Choroid plexus epithelial cell (primary cell): ENCODE measurements at places on chromosomes 6 and 20.

- no peak for DNase-seq
Observed at GRCh38 chr20:51490635-51491034, 51.9 kb downstream of the NFATC2 start.

GRCh38 chr20:33475381-33476152 is 14.3 kb upstream of the CBFA2T2 start:
- no peak for DNase-seq

DNA sequence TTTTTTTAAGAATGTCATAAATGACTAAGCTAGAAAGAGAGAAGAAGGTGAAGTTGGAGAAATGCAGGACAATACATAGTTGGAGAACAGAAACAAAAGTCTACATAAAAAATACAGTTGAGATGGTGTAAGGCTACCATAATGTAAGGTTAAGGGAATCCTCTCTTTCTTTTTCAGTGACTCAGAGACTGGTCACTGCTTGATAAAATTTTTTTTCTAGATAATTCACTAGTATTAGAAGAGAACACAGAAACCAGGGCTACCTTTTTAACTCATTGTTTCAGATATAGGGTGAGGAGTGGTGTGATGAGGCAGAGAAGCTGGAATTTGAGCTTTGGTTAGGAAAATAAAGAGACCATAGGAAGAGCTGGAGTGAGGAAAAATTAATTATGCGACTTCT is 18.2 kb upstream of the EDN1 start:
- DNase-seq, result no peak

- peak; percentile 56 for DNase-seq
Observed at GRCh38 chr20:5729348-5729747, 20.9 kb upstream of the SHLD1 start.

DNA sequence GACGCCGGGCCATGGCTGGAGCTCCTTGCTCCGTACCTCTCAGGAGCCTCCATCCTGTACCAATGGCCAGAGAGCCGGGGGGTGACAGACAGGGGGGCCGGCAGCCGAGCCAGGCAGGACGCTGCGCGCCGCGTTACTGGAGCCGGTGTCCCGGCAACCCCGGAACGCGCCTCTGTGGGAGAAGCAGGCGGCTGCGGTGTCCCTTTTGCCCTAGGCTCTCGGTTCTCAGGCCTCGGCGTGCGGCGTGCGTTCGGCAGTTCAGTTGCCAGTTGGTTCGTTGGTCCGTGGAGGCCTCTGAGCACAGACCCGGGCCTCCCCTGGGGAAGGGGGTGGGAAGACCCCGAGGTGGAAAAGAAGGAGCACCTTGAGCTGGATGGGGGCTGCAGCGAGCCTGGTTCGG is at the start of gene SPATS1:
SPATS1 (plus strand) TSS at position 162 of the 400 bp plus-strand sequence. CDS start 446 bp downstream, outside the sequence.
- peak; percentile 2 for DNase-seq

DNA sequence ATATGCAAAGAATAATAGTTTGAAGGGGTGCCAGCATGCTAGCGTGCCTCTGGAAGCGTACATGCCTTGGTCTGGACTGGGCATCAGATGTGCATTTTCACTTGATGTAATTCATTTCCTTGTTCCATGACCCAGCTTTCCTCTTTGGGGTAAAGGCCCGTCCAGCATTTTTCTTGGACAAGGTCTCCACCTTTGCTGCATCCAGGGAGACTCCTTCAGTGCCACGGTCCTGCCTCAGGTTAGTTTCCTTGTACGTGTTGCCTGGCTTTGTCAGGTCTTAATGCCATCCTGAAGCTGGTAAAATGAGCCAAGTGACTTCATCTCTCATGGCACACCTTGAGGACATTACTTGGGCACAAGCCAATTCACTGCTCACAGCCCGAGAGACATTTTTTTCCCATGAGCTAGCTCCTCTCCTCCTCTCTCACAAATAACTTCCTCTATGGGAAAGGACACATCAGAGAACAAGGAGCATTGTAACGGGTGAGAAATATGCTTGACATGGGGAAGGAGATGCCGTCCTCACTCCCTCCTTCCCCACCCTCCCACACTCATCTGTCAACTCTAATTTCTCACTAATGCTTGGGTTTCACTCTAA is 23.9 kb downstream of the EDN1 start:
- peak; percentile 38 for DNase-seq

GRCh38 chr6:25498505-25498904 is 153.5 kb upstream of the SCGN start:
- no peak for DNase-seq

- no peak for DNase-seq
Observed at GRCh38 chr20:20606050-20606449, 106.4 kb downstream of the RALGAPA2 start.

DNA sequence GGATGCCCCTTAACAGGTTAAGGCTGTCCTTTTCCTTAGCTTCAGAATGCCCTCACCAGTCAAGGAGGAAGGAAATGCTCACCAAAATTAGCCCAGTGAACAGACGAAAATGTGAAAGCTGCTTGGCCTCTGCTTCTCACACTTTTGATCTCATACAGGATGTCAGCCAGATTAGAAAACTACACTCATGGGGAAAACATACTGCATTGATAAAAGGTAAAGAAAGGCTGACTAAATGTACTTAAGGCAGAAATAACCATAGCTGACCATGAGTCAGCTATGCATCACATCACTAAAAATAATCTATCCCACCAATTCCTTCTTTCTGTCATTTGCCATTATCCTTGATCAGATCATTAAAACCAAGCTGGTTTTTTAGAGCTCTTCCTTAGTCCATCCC is 198.4 kb upstream of the TENT5A start:
- DNase-seq, result peak; percentile 29

- no peak for DNase-seq
Observed at GRCh38 chr20:55057779-55058415, 582.5 kb downstream of the DOK5 start.

DNA sequence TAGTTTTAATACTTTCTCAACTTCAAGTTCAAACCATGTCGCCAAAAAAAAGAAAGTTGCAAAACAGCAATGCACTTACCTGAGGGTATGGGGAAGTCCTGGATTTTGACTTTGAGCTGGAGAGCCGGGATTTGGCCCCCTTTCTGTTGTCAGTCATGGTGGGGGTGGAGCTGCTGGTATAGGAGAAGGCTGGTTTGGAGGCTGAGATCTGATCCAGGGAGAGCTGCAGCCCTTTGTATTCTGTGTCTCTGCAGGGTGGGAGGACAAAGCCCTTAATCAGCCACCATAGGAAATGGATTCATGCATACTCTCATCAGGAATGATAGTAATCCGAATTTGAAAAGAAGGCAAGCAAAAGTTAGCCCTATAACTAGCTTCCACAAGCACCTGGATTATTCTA is 44.0 kb downstream of the SIM1 start:
- no peak for DNase-seq

DNA sequence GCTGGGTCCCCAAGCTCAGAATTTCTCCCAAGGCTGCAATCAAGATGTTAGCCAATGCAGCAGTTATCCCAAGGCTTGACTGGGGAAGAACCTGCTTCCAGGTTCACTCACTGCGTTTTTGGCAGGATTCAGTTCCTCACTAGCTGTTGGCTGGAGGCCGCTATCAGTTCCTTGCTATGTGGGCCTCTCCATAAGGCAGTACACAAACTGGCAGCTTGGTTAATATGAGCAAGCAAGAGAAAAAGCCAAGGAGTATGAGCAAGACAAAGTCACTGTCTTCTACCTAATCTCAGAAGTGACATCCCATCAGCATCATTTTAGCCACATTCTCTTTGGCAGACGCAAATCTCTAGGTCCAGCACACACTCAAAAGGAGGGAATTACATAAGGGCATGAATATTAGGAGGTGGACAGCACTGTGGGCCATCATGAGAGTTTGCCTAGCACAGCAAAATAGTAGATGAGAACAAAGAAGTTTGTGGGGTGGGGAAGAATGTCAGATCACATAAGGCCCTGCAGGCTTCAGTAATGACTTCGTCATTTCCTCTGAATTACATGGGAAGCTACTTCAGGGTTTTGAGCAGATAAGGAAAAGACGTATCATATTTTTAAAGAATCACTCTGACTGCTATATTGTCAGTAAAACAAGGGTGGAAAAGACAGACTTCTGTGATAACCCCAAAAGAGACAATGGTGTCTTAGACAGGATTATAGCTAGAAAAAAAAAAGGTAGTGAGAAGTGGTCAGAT is 25.5 kb downstream of the LMBRD1 start:
- peak; percentile 15 for DNase-seq

DNA sequence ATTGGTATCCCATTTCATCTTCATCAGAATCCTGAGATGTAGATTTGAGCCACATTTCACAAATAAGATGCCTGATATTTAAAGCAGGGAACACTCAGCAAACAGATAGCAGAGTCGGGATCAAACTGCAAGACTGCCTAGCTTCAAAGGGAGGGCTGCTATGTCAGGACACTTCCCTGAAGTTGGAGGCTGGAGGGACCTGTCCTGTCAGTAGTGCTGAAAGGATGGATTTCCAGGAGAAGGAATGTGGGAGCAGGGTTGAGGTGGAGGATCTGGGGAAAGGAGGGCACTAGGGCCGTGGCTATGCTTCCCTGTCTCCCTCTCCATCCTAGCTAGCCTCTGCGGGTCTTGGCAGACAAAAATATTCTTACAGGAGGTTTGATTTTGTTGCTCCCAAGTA is 32.2 kb downstream of the COX4I2 start:
- no peak for DNase-seq

DNA sequence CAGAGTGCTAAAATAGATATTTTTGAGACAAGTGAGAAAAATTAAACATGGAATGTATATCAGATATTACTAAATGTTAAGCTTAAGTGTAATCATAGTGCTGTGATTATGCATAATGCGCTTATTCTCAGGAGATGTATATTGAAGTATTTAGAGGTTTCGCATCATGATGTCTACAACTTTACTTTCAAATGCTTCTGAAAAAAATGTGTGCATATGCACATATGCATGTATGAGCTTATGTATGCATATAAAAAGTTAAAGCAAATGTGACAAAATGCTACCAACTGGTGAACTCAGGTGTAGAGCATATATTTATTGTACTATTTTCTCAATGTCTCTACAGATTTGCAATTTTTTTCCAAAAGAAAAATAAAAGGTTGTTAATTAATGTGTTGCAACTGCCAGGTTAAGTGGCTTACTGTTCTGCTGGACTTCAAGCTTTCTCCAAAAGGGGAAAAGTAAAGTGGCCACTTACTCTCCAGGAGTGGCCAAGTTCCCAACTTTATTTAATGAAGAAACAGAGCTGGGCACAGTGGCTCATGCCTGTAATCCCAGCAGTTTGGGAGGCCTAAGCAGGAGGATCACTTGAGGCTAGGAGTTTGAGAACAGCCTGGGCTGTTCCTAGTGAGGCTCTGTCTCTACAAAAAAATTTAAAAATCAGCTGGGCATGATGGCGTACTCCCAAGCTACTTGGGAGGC is 48.9 kb downstream of the B4GALT5 start:
- DNase-seq, result no peak

GRCh38 chr6:21996425-21997118 is 300.3 kb downstream of the PRL start:
- DNase-seq, result no peak

DNA sequence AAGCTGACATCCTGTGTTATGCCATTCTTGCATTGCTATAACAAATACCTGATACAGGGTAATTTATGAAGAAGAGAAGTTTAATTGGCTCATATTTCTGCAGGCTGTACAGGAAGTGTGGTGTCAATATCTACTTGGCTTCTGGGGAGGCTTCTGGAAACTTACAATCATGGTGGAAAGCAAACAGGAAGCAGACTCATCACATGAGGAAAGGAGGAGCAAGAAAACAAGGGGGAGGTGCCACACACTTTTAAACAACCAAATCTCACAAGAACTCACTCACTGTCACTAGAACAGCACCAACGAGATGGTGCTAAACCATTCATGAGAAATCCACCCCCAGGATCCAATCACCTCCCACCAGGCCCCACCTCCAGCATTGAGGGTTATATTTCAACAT is 143.1 kb upstream of the GGTLC1 start:
- DNase-seq, result no peak

GRCh38 chr6:41135062-41135832 is 18.9 kb downstream of the TREML1 start:
- no peak for DNase-seq

GRCh38 chr20:22339946-22340345 is 244.4 kb downstream of the FOXA2 start:
- no peak for DNase-seq

DNA sequence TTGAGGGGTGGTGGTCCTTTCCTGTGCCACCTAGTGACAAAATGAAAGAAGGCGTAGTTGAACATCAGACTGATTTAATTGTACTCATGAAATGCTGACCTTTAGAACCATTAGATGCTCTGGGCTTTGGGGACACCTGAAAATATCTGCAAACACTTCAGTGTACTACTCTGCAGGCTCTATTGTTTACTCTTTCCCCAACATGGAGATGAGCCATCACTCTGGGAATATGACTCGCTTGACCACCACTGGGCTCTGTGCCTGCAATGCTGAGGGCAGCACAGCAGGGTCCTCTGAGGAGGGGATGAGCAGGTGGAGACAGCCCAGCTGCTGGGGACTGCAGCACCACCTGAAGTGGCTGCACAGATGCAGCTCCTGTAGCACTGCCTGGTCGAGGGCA is 74.8 kb upstream of the SLC24A3 start:
- no peak for DNase-seq

GRCh38 chr6:69816569-69816968 is 19.8 kb upstream of the LMBRD1 start:
- no peak for DNase-seq

DNA sequence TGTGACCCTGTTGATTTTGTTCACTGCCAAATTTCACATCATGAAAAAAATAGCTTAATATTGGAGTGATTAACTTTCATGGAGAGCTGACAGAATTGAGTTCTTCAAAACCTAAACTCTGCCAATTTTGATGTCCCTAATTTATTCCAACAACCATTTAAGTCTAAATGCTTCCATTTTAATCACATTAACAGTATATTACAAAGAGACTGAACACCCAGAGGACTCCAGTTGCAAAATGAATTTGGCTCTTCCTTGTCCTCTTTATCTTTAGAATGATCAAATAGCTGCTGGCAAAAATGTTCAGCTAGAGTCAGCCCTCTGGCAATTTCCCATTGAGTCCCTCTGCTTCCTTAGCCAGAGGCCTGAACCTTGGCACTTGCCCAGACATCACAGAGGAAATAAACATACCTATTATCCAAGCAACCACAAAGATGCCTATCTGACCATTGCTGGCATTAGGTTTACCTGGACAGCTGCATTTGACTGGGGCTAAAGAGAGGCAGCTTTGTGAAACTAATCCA is 299.0 kb upstream of the STXBP5 start:
- peak; percentile 61 for DNase-seq

DNA sequence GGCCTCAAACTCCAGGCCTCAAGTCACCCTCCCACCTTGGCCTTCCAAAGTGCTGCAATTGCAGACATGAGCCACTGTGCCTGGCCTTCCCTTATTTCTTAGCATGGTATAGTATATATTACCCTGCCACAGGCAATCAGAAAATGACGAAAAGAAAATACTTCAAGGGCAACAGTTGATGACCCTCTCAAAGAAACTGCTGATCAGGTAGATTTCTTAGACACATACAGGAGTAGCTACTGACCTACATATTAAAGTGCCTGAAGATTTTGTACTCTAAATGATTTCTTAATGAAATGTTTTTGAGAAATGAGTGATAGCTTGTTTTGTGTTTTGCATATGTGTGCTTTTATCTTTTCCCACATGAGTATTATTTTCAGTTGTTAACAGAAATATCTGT is 4.6 kb downstream of the SLC35F1 start:
- no peak for DNase-seq

- DNase-seq, result peak; percentile 67
Observed at GRCh38 chr6:82270881-82271635, 23.5 kb upstream of the IBTK start.

GRCh38 chr6:135145063-135145800 is 35.9 kb upstream of the MYB start:
- peak; percentile 72 for DNase-seq

- peak; percentile 96 for DNase-seq
Observed at GRCh38 chr20:4135385-4136077, 120.2 kb upstream of the RNF24 start.
